ENCODE measurements at places on chromosomes 7 and 10.

DNA sequence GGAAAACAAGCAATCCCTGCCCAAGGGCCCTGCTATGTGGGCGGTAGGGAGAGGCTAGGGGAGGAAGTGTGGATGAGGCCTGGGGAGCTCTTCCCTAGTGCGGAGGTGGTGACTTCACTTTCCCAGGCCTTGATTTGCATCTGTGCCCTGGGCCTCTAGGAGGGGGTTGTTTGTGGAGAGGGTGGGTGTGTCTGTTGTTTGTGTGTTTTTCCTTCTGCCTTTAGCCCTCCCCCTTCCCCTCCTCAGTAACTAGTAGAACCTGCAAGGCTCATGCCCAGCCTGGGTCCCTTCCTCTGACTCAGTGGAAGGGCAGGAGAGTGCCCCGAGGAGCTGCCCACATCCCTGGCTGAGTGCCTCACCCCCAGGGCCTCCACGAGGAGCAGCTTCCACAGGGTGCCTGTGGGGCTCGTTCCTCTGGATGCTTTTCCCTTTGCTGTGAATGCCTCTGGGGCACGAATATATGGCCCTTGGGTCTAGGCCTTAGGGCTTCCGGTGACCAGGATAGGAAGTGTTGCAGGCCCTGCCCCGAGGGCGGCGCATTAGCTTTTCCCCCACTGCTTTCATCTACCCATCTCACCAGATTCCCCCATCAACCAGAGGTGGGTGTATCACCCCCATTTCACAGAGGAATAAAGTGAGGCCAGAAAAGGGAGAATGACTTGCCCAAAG, 89.4 kb upstream of the DUSP5 start:
- DNase-seq = no peak

DNA sequence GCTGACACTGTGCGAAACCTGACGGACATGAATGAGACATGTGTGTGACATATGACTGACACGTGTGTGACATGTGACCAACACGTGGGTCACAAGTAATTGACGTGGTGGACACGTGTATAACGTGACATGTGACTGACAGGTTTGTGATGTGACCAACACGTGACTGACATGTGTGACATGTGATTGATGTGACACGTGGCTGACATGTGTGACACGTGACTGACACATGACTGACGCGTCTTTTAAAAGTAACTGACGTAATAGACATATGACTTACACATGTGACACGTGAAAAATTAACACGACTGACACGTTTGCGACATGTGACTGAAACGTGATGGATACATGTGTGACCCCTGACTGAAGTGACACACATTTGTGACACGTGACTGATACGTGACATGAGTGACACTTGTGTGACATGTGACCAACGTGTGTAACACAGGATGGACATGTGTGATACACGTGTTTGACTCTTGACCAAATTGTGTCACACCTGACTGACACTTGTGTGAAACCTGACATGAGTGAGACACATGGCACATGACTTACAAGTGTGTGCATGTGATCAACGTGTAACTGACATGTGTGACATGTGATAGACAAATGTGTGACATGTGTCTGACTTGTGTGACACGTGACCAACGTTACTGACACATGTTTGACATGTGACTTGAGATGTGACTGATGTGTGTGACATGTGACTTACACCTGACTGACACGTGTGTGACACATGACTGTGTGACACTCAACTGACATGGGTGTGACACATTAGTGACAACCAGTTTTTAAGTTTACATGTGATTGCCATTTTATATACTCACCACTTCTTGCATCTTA, 56.9 kb downstream of the ZNF92 start:
- no peak for DNase-seq

GRCh38 chr7:92682903-92683539, 92.8 kb upstream of the FAM133B start:
- DNase-seq = no peak

DNA sequence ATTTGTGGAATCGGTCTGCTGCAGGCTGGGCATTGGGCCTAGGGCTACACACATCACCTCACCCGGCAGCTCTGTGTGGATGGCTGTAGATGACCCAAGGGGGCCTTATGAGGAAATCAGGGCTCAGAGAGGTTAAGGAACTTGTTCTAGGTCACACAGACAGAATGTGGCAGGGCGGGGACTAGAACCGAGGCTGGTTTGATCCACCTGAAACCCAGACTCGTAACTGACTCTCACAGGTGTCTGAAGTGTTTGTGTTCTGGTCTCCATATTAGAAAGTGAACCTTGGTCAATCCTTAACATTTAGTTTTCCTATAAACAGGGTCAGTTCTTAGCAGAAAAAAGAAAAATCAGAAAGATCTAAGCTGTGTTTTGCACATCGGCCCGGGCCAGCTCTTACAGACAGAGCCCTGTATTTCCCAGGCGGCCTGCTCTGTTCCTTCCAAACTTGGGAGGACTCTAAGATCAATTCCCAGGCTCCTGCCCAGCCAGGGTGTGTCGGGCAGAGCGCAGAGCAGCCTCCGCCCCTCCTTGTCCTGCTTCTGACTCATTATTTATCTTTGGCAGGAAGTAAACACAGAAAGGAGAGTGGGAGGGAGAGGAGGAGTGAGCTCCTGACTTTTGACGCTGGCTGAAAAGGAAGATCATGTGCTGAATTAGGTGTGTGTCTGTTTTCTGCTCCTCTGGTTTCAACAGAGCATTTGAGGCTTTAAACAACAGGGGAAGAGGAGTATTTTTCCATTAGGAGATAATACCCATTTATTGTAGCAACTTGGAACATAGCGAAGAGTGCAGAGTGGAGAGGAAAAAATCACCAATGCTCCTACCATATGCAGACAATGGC, 74.1 kb downstream of the TACC2 start:
- no peak for DNase-seq

DNA sequence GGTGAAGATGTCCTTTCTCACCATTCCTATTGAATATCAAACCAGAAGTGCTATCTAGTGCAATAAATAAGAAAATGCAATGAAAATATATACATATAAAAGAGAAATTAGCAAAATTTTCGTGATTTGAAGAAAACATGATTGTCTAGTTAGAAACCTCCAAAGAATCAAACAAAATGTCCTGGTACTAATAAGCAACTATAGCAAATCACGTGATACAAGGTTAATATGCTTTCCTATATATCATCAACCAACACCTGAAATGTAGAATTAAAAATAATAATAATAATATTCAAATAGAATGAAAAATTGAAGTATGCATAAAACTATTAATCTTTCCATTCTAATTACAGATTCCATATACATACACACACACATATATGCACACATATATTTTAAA, 183.9 kb upstream of the POM121L12 start:
- DNase-seq = no peak

GRCh38 chr7:144527051-144527471, 123.6 kb upstream of the NOBOX start:
- no peak for DNase-seq

DNA sequence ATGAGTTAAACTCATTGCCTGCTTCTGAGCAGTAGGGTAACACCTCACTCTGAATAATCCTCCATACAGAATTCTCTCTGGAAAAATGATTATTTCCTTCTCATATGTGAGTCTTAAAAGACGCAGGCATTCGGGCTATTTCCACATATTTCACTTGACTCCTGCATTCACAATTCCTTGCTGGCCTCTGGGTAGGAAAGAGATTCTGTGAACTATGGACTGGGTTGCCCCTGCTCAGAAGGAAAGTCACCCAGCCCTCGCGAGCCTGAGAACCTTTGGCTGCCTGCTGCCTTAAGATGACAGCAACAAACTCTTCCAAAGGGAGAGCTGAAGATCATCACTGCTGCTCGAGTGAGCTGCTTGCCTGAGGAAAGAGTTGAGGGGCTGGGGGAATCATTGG, 216.8 kb downstream of the BAMBI start:
- no peak for DNase-seq

DNA sequence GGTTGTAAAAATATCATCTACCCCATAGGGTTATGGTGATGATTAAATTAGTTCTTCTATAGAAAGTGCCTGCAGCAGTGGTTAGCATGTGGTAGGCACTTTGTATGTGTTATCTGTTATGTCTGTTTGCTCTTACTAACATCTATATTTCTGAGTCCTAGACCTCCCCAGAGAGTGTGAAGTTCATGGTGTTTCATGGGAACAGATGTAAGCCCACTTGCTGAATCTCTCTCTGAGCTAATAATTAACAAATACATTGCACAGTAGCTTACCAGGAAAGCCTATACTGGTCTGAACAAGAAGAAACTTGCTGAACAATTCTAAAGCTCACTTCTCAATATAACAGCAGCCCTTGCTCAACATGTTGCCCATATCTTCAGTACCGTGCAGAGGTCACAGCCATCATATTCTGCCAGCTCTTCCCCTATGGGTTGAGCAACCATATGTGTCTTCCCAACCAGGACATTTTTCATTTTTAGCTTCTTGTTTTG, 100.1 kb downstream of the NPSR1 start:
- no peak for DNase-seq

GRCh38 chr10:13707156-13707881, 120.6 kb downstream of the PRPF18 start:
- no peak for DNase-seq

DNA sequence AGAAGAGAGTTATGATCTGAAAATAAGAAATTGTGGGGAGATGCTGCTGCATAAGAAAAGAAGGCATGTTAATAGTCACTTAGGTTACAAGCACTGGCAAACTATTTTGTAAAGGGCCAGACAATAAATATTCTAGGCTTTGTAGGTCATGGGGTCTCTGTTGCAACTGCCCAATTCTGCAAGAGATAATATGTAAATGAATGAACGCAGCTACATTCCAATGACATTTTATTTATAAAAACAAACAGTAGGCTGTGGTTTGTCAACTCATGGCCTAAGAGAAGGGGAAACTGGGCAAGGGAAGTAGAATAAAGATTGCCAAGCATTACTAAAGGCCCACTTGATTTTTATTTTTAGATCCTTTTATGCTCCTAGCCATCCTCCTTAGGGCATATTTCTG, 133.1 kb downstream of the RAPGEF5 start:
- DNase-seq = no peak

GRCh38 chr10:79347894-79348639, 798 bp downstream of the PPIF start:
- DNase-seq = peak; percentile 55

- no peak for DNase-seq
These were observed 127.8 kb downstream of the RAPGEF5 start for GRCh38 chr7:22229148-22229547.

GRCh38 chr7:115183431-115184057, 261.6 kb downstream of the MDFIC start:
- DNase-seq = no peak

DNA sequence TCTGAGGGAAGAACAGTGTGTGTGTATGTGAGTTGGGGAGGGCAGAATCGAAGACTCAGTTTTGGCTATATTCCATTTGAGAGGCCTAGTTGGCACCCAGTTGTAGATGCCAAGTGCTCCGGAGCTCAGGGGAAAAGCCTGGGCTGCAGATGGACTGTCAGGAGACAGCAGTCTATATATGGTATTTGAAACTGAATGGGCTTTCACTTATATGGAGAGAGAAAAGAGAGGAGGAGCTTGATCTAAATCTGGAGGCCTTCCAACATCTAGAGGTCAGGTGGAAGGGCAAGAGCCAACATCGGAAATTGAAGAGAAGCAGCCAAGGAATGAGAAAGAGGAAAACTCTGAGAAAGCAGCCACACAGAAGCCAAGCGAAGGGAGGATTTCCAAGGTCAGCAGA, 350.8 kb upstream of the BMPER start:
- no peak for DNase-seq

- no peak for DNase-seq
These were observed 33.4 kb upstream of the C1GALT1 start for GRCh38 chr7:7148798-7149481.

GRCh38 chr7:130732980-130733930, 752 bp downstream of the KLF14 start:
- peak; percentile 9 for DNase-seq

- no peak for DNase-seq
These were observed 47.6 kb downstream of the MAP3K8 start for GRCh38 chr10:30481603-30482002.

DNA sequence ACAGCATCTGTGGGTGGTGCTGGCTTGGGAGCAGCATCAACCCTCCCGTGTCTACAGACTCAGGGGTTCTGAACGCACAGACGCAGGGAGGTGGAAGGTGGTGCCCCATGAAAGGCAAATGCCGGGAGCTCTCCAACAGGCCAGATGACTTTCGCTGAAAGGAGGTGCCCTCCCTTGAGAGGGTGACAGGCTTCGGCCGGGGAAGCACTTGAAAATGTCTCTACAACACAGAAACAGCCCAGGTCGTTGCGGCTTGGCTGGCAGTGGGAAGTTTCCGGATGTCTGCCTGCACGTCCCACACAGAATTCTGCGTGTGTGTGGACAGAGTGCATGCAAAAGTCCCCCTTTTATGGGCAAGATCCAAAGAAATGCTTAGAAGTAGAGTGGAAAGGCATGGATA, 239.6 kb downstream of the SKAP2 start:
- no peak for DNase-seq

- no peak for DNase-seq
These were observed 27.1 kb downstream of the MDH2 start for GRCh38 chr7:76074972-76075370.

Data from stimulated activated CD4-positive, alpha-beta T cell treated with anti-CD3 and anti-CD28 coated beads, TNF-alpha, amount 100 ng/mL, for 24 hours (primary cell).